ENCODE measurements at places on chromosomes 1 and 21.

- no peak for DNase-seq
Observed at GRCh38 chr1:24498589-24498988, 4.0 kb upstream of the RCAN3 start.

- DNase-seq: no peak
Observed at GRCh38 chr21:28380241-28380640, 612.4 kb downstream of the LTN1 start.

DNA sequence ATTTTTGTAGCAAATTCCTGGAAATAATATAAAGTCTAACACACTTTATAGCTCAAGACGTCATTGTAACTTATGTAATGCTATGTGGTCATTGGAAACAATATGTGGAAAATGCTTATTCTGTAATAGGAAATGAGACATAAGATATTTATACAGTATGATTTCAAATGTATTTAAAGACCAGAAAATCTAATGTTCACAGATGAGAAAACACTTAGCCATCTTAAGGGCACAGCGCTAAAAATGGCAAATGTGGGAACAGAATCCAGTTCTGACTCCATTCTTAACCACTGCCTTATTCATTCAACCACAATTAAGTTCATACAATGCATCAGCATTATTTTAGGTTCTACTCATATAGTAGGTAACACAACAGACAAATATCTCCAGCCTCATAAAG lies 12.5 kb downstream of the CSDE1 start:
- DNase-seq: no peak

DNA sequence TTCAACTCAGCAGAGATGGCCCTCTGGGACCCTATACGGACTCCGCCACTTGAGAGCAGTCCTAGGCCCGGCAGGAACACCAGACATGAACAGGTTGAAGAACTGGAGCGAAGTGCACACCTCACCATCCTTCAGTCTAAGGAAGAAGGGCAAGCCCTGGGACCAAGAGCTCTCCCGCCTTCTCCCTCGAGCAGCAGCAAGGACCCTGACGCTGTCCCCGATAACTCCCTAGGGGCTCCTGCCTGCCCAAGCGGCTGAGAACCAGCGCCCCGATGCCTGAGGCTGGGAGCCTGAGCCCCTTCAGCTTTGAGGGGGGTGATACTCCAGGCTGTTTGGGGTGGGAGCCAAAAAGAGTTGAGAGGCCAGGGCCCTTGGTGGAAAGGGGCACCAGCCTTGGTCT lies 10.2 kb downstream of the TMEM81 start:
- no peak for DNase-seq

GRCh38 chr1:77193951-77194350 lies 25.3 kb downstream of the PIGK start:
- no peak for DNase-seq

DNA sequence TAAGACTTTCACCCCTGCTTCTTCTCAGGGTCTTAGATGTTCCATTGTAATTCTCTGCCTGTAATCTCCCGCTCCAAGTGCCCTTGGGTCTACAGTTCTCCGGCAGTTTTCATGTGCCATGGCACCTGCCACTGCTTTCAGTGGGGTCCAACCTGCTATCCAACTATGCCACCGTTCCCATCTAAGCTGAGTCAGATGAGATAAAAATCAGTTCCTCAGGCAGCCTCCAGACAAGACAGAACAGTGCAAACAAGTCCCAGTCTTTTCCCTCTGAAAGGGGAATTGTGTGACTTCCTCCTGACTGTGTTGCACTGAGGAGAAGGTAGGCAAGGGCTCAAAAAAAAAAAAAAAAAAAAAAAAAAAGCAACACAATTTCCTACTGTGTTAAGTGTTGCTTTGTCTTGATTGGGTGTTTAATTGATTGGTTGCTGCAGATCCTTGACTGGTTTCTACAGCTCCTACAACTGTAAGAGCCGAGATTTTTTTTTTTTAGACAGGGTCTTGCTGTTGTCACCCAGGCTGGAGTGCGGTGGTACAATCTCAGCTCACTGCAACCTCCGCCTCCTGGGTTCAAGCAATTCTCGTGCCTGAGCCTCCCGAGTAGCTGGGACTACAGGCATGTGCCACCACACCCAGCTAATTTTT lies 50.7 kb downstream of the EBNA1BP2 start:
- no peak for DNase-seq

- DNase-seq: no peak
Observed at GRCh38 chr1:8431019-8431418, 113.1 kb downstream of the SLC45A1 start.

DNA sequence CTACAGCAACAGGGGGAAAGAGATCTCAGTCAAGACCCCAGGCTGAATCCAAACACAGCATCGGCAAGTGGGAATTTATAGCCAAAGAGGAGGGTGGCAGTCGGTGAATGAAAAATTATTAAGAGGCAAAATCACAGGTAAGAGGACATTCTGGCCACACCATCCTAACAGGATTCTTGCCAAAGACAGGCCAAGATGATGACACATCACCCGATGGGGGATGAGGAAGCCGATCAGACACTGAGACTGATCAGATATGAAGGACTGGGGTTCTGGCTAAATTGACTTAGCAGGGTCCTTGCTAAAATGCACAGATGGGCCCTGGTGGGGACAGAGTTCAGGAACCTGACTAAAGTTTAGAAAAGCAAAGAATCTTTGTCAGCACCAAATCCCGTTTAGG lies 402.2 kb downstream of the SMYD3 start:
- no peak for DNase-seq

DNA sequence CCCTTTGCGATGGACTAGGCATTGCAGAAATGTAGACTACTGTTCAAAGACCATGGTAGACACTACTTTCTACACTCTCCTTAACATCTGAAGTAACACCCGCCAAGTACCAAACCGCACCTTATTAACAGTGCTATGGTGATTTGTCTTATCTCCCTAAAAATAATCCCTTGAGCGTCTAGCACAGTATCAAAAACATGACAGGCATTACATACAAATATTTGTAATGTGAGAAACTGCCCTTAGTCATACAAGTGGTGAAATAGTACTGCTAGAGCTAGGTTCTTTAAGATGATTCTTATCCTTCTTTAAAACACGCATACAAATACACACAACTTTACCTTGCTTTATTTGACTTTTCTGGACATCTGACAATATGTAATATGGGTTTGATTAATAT lies 27.2 kb downstream of the PUM1 start:
- DNase-seq: no peak

DNA sequence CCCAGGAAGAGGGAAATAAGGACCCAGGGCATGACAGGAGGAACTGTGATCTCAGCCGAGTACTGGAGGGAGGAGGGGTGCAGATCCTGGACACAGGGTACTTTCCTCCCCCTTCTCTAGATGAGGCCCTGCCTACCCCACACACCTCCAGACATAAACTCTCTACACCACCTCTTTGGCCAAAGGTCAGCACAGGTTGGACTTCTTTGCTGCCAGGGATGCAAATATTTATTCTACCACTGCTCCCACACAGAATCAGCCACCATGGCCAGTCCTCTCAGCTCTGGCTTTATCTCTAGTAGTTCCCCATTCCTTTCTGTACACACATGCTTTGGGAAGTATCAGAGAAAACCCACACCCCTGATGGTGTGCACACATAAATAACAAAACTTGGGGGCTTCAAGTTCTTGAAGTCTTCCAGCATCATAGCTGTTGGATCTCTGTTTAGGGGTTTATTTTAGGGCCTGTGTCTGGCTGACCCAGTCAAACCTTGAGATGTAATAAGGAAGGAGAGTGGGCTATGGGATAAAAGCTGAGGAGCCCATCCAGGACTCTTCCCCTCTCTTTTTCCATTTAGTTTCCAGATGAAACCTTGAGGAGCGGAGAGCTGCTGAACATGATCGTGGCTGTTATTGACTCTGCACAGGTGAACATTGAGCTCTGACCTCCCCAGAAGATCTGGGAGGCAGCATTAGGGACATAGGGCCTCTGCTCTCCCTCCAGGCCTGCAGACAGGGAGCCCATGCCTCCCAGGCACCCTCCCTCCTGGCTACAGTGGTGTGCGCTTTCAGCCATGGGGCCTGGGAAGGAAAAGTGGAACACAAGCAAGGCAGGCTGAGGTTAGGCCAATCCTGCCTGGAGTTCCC lies 6.7 kb upstream of the SLC27A3 start:
- no peak for DNase-seq

DNA sequence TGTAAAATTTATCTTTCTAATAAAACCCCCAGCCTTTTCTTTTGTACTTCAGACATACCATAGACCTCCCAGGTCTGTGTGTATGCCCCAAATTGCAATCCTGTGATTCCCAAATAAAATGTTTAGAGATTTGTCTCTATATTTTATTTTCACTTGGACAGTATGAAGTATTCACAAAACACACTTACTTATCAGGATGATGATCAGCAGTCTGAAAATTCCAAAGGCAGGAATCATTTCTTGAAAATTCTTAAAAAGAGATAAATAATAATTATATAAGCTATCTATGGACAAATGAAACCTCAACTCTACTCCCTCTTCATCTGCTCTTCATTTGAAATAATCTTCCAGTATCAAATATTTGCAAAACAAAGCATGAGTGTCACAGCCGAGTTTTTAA lies 11.6 kb upstream of the GJA9 start:
- DNase-seq: no peak

- DNase-seq: no peak
Observed at GRCh38 chr1:32240140-32240951, 6.7 kb upstream of the FAM167B start.

- no peak for DNase-seq
Observed at GRCh38 chr1:228417483-228418203, 982 bp upstream of the TRIM17 start.
